H1 (cell line): ENCODE measurements at places on chromosomes 3 and 15.

DNA sequence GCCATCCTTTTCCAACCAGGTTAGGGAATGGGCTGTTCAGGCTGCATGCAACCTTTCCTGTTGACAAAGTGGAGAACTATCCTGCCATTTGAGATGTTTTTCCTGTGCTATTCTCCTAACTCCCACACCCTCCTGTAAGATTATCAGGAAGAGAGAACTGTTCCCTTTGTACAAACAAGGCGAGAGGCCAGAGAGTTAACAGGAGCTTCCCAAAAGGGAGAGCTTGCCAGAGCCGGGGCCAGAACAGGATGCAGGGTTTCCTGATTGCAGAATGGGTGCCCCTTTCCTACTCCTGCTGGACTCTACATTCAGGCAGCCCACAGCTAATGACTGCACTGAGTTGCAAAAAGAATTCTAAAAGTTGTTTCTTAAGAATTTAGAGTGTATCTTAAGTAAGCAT, 17.1 kb downstream of the PML start:
- DNase-seq: no peak
- H3K27ac ChIP-seq: no peak overlapping the region
- no peak overlapping the region for H3K4me3 ChIP-seq
- H3K27me3 ChIP-seq: no peaks in the 10 kb centered on the region

DNA sequence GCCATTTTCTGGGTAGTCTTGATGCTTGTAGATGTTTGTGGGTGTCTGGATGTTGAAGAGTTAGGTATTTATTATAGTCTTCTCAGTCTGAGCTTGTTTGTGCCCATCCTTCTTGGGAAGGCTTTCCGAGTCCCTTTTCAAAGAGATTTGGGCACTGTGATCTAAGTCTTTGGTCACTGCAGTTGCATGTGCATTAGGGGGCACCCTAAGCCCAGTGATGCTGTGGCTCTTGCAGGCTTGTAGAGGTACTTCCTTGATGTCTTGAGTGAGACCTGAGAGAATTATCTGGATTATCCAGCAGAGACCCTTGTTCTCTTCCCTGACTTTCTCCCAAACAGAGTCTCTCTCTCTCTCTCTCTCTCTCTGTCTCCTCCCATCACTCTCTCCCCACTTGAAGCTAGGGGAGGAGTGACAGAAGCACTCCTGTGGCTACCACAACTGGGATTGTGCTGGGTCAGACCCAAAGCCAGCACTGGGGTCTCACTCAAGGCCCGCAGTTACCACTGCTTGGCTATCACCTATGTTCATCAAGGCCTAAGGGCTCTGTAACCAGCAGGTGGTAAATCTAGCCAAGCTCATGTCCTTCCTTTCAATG, 68.5 kb downstream of the TMCO5A start:
- no peak overlapping the region for H3K4me3 ChIP-seq
- no peak overlapping the region for H3K27ac ChIP-seq
- H3K27me3 ChIP-seq: no peaks in the 10 kb centered on the region
- H3K36me3 ChIP-seq: no peaks in the 10 kb centered on the region

- no peak for DNase-seq
- H3K4me3 ChIP-seq: no peak overlapping the region
- no peak overlapping the region for H3K27ac ChIP-seq
These were observed 139.4 kb downstream of the STAC start for GRCh38 chr3:36519682-36520081.

- no peaks in the 10 kb centered on the region; the same call in 1 of the 2 replicates for H3K27me3 ChIP-seq
- DNase-seq: no peak
These were observed 136.9 kb downstream of the THSD4 start for GRCh38 chr15:71252044-71252739.

GRCh38 chr3:101828691-101829436, 20.4 kb upstream of the NFKBIZ start:
- no peaks in the 10 kb centered on the region for H3K36me3 ChIP-seq
- no peak overlapping the region for H3K4me3 ChIP-seq
- DNase-seq: no peak
- H3K27ac ChIP-seq: no peak overlapping the region
- H3K27me3 ChIP-seq: no peaks in the 10 kb centered on the region

DNA sequence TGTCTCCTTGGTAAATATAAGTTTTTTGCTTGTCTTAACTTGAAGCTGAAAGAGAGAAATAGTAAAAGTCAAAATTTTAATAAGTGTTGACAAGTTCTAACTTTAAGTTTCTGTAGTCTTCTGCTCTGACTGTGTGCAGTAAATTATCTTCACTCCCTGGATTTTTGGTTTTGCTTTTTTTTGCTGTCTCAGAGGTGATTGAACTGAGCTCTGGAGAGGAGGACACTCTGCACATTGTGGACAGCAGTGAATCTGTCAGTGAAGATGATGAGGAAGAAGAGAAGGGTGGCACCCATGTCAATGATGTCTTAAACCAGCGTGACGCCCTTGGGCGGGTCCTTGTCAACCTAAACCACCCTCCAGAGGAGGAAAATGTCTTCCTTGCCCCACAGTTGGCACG, 40.5 kb upstream of the TEX264 start:
- no peaks in the 10 kb centered on the region for H3K27me3 ChIP-seq
- H3K4me3 ChIP-seq: no peak overlapping the region
- no peak for DNase-seq
- no peak overlapping the region for H3K27ac ChIP-seq

- no peak overlapping the region for H3K27ac ChIP-seq
- no peaks in the 10 kb centered on the region for H3K36me3 ChIP-seq
- no peak overlapping the region for H3K4me3 ChIP-seq
- H3K27me3 ChIP-seq: no peaks in the 10 kb centered on the region
- H3K4me1 ChIP-seq: no peaks in the 10 kb centered on the region; the same call in 1 of the 2 replicates
These were observed 1441.5 kb downstream of the OTOL1 start for GRCh38 chr3:162938083-162938482.

DNA sequence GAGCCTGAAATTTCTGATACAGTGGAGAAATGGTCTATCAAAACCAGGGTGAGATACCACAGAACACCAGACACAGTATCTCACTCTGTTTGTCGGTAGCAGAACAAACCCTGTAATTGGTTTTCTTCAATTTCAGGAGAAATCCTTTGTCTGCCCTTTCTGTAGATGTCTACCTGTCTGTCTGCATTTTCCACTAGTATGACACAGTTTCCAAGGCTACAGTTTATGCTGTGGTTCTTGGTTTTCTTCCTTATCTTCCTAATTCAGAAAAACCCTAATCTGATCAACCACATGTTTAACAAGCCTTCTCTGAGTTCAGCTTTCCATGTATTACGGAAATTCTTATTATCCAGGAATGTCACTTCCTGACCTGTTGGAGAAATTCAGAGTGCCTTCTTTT, 70.8 kb downstream of the SCN11A start:
- H3K27me3 ChIP-seq: no peaks in the 10 kb centered on the region
- H3K36me3 ChIP-seq: no peaks in the 10 kb centered on the region
- no peak overlapping the region for H3K27ac ChIP-seq
- H3K4me1 ChIP-seq: no peaks in the 10 kb centered on the region; the same call in 1 of the 2 replicates
- H3K4me3 ChIP-seq: no peak overlapping the region
- DNase-seq: no peak
